H1 (cell line): ENCODE measurements at places on chromosomes 2 and 18. TPM values are rescaled to one million over a fixed set of nuclear protein-coding genes. Genes with fewer than 3 reads are reported as not detected.

Gene GPR155
- polyA plus RNA-seq = 0.19 and 0.26 TPM in 2 replicates

Gene IGFBP5
- polyA plus RNA-seq = 2.2 and 4.4 TPM in 2 replicates

Gene CAPN10
- 30.7 and 44.5 TPM in 2 replicates for polyA plus RNA-seq

Gene KLF11
- polyA plus RNA-seq = 8.6 and 10.1 TPM in 2 replicates

Gene GALNT5
- 0.02 TPM in 2 replicates for polyA plus RNA-seq

Gene KLHL41
- not detected in 2 replicates for polyA plus RNA-seq

Gene STPG4
- polyA plus RNA-seq = not detected in 2 replicates

Gene FLACC1
- polyA plus RNA-seq = not detected in 2 replicates

Gene ABCG8
- 0.02 TPM in 1 of 2 replicates, not detected in the other for polyA plus RNA-seq

Gene PREPL
- 9.2 and 13.6 TPM in 2 replicates for polyA plus RNA-seq

Gene SULT1C2
- polyA plus RNA-seq = 1.6 and 2.8 TPM in 2 replicates

Gene EPB41L3
- polyA plus RNA-seq = 7.8 and 7.9 TPM in 2 replicates

Gene KCMF1
- polyA plus RNA-seq = 55.8 and 86.9 TPM in 2 replicates

Gene MAP3K2
- polyA plus RNA-seq = 2.0 and 2.3 TPM in 2 replicates

Gene YPEL5
- polyA plus RNA-seq = 17.2 and 18.5 TPM in 2 replicates

Gene GALNT3
- 1.8 and 3.4 TPM in 2 replicates for polyA plus RNA-seq

Gene FEV
- polyA plus RNA-seq = not detected in 2 replicates

Gene NTSR2
- polyA plus RNA-seq = 0.05 and 0.09 TPM in 2 replicates

Gene ASB18
- not detected in 2 replicates for polyA plus RNA-seq

Gene GRHL1
- 1.3 and 1.6 TPM in 2 replicates for polyA plus RNA-seq

Gene TSHZ1
- polyA plus RNA-seq = 0.03 and 0.06 TPM in 2 replicates

Gene CHPF
- polyA plus RNA-seq = 67.3 and 103 TPM in 2 replicates

Gene MDH1
- 201 and 376 TPM in 2 replicates for polyA plus RNA-seq

Gene CYTIP
- 0.12 and 0.17 TPM in 2 replicates for polyA plus RNA-seq

Gene BOK
- 37.6 and 47.9 TPM in 2 replicates for polyA plus RNA-seq

Gene OBSL1
- 116 and 205 TPM in 2 replicates for polyA plus RNA-seq

Gene TCF7L1
- 27.5 and 49.5 TPM in 2 replicates for polyA plus RNA-seq

Gene MTLN
- 104 and 120 TPM in 2 replicates for polyA plus RNA-seq

Gene KYNU
- 0.06 and 0.09 TPM in 2 replicates for polyA plus RNA-seq

Gene DES
- polyA plus RNA-seq = 3.8 and 4.3 TPM in 2 replicates

Gene TEKT4
- not detected in 2 replicates for polyA plus RNA-seq

Gene LBX2
- 0.27 and 0.42 TPM in 2 replicates for polyA plus RNA-seq

Gene USP37
- polyA plus RNA-seq = 1.9 and 3.8 TPM in 2 replicates

Gene ST8SIA5
- 2.4 and 4.6 TPM in 2 replicates for polyA plus RNA-seq

Gene ALPI
- not detected in 2 replicates for polyA plus RNA-seq

Gene PARD3B
- 0.97 and 1.2 TPM in 2 replicates for polyA plus RNA-seq

Gene FSHR
- polyA plus RNA-seq = 0.06 TPM in 1 of 2 replicates, not detected in the other

Gene MARCO
- polyA plus RNA-seq = not detected in 2 replicates

Gene NRBP1
- polyA plus RNA-seq = 137 and 145 TPM in 2 replicates

Gene IL36RN
- not detected in 2 replicates for polyA plus RNA-seq

Gene RESP18
- 0.11 TPM in 1 of 2 replicates, not detected in the other for polyA plus RNA-seq

Gene MC2R
- polyA plus RNA-seq = not detected in 2 replicates

Gene NEU4
- polyA plus RNA-seq = 0.32 and 0.89 TPM in 2 replicates
